ENCODE measurements at places on chromosomes 6 and 20.

DNA sequence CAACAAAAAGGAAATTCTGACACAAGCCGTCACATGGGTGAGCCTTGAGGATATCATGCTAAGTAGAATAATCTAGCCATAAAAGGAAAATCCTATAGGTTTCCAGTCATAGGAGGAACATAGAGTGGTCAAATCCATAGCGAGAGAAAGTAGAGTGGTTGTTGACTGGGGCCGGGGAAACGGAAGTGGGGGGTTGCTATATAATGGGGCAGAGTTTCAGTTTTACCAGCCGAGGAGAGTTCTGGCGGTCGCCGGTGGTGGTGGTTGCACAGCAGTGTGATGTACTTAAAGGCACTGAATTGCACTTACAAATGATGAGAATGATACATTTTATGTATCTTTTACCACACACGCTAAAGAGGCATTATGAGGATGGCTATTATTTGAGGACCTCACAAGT lies 4.9 kb downstream of the GPR31 start:
- DNase-seq, result no peak

DNA sequence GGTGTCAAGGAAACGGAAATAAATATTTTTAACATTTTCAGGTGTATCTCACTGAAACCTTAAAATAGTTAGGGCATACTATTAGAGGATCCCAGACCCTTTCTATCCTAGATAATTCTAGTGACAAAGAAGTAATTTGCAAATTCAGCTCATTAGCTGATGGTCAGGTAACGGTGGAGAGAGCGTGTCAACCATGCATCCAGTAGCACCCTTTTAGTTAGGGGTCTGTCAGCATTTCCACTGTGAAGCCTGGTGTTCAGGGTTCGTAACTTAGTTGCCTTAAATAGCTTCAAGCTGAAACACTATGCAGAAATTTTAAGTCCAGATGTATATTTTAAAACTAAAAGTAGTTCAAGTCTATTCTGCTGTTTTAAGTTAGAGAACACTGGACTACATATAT lies 48.5 kb upstream of the SUPT3H start:
- no peak for DNase-seq

DNA sequence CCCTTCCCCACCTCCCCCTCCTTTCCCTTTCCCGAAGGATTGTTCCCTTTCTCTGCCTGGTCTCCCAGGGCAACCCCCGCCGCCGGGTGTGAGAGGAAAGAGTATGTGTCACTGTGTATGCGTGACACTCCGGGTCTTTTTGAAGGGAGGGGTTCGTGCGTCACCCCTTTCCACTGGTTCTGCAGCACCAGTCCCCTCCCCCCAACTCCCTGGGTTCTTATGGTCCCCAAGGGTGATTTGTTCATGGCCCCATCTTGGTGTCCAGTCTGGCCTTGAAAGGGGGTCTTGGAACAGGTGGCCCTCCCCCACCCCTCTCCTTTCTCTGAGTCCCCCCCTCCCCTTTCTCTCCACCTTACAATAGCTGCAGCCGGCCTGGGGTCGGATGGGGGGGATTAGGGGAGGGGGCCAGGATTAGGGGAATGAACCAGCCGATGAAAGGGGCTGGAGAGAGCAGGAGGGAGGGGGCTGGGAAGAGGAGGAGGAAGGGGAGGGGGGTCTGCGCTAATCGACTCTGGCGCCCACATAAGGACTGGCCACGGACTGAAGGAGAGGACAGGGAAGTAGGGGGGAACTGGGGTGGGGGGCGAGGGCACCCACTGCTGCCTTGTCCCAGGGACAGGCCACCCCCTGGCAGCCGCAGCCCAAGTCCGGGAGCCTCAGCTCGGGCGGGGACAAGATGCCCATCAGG lies 1.3 kb upstream of the RING1 start:
- DNase-seq, result no peak

DNA sequence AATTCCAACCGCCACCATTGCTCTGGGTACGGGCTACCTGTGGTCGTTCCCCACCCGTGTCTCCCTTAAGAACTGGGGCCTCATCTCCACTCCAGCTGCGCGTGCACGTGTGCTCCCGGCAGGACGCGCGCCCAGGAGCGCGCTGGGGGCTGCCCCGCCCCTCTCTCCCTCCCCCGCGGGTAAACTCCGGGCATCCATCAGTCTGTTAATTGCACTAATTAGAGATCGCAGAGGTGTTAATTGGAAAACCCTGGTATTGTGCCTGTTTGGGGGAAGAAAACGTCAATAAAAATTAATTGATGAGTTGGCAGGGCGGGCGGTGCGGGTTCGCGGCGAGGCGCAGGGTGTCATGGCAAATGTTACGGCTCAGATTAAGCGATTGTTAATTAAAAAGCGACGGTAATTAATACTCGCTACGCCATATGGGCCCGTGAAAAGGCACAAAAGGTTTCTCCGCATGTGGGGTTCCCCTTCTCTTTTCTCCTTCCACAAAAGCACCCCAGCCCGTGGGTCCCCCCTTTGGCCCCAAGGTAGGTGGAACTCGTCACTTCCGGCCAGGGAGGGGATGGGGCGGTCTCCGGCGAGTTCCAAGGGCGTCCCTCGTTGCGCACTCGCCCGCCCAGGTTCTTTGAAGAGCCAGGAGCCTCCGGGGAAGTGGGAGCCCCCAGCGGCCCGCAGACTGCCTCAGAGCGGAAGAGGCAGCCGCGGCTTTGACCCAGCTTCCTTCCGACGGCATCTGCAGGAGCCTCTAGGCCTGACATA lies 14.4 kb downstream of the FOXP4 start:
- DNase-seq, result peak; percentile 93

GRCh38 chr6:79040083-79040482 lies 38.0 kb downstream of the PHIP start:
- peak; percentile 37 for DNase-seq

- DNase-seq, result no peak
Measured at GRCh38 chr20:53080969-53081871, 109.1 kb downstream of the TSHZ2 start.

- no peak for DNase-seq
Measured at GRCh38 chr6:136007345-136007744, 155.8 kb downstream of the PDE7B start.

DNA sequence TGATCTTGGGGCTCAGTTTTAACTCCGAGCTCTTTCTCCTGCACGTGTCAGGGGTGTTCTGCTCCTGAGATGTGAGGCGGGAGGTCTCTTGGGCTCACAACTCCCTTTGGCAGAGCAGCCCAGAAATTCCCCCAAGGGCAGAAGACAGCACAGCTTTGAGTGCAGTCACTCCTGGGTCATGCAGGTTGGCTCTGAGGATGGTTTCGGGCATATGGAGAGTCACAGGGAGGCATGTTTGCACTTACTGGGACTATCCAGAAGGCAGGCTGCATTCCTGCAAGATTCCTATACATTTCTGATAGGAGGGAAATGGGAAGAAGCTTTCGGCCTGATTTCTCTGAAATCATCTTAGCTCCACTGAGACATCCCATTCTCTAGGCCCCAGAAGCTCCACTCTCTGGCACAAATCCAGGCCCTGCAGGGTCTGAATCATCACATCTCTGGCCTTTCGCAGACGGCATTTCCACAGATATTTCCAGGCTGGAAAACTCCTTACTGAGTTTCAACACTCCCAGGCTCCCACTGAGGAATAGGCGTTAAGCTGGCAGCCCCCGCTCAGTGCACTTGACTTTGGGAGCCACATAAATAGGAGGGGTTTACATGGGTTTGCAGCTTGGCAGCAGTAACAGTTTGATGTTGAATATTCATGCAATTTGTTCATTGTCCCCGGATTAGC lies 39.7 kb downstream of the AGPAT4 start:
- DNase-seq, result no peak

GRCh38 chr6:6749702-6750491 lies 161.4 kb downstream of the LY86 start:
- no peak for DNase-seq

GRCh38 chr6:31351033-31351380 lies 6.0 kb downstream of the HLA-B start:
- no peak for DNase-seq

- no peak for DNase-seq
Measured at GRCh38 chr6:11947575-11947974, 64.5 kb upstream of the HIVEP1 start.

GRCh38 chr6:158697811-158698210 lies 48.0 kb downstream of the SYTL3 start:
- no peak for DNase-seq

GRCh38 chr6:24394780-24395437 lies 7.8 kb upstream of the MRS2 start:
- no peak for DNase-seq

DNA sequence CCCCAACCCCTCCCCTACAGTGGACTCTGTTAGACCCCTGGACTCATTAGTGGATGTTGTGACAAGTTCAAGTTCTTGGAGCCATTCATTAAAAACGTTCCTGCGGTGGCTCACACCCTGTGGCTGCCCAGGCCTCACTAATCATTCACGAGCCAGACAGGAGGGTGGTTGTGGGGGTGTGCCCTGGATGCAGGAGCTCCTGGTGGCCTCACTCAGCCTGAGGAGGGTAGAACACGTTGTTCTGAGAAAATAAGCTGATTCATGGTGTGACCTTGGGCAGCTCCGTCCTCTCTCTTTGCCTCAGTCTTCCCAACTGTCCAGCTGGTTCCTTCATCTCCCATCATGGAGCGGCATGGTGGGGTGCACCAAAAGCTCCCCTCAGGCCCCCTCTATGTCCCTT lies 16.7 kb downstream of the SLC13A3 start:
- no peak for DNase-seq

GRCh38 chr6:144305985-144306384 lies 20.9 kb downstream of the UTRN start:
- DNase-seq, result peak; percentile 36

GRCh38 chr20:39986173-39986904 lies 702.7 kb downstream of the MAFB start:
- DNase-seq, result no peak

- peak; percentile 35 for DNase-seq
Measured at GRCh38 chr6:150600010-150600300, 270 bp downstream of the PLEKHG1 start.

GRCh38 chr6:14231071-14231483 lies 113.5 kb downstream of the CD83 start:
- no peak for DNase-seq

- no peak for DNase-seq
Measured at GRCh38 chr6:132107896-132108295, 156.7 kb upstream of the CCN2 start.

DNA sequence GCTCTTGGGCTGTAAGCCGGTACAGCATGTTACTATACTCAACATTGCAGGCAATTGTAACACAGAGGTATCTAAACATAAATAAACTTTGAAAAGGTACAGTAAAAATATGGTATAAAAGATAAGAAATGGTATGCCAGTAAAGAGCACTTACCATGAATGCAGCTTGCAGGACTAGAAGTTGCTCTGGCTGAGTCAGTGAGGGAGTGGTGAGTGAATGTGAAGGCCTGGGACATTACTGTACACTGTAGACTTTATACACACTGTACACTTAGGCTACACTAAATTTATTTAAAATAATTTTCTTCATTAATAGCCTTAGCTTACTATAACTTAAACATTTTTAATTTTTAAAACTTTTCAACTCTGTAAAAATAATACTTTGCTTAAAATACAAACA lies 37.8 kb upstream of the ANKEF1 start:
- DNase-seq, result no peak

DNA sequence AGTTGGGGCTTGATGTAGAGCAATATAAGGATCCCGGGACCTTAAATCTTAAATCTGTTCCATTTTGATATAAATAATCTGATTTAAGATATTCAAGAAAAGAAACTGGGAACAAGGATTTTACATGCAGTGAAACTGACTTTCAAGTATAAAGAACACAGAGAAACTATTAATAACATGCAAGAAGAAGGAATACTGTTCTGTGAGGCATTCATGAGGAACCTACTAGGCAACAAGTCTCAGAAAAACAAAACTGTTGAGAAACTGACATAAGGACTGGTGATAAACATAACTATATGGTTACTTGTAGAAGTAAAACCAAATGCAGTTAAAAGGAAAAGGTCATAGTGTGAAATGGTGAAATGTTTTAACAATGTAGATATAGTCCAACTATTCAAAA lies 15.8 kb downstream of the HDDC2 start:
- DNase-seq, result no peak

DNA sequence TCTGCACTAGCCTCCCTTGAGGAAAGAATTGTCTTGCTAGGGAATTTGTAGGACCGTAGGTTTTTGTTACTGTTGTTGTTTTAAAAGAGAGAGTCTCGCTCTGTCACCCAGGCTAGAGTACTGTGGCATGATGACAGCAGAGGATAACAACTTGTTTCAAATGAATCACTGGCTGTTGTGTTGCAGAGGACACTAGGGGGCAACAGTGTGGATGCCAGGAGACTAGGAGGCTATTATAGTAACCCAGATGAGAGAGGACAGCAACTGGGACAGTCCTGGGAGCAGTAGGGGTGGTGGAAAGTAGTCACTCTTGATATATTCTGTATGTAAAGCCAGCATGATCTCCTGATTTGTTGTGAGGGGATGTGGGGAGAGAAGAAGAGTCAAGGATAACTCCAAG lies 41.8 kb upstream of the LAMA4 start:
- no peak for DNase-seq

DNA sequence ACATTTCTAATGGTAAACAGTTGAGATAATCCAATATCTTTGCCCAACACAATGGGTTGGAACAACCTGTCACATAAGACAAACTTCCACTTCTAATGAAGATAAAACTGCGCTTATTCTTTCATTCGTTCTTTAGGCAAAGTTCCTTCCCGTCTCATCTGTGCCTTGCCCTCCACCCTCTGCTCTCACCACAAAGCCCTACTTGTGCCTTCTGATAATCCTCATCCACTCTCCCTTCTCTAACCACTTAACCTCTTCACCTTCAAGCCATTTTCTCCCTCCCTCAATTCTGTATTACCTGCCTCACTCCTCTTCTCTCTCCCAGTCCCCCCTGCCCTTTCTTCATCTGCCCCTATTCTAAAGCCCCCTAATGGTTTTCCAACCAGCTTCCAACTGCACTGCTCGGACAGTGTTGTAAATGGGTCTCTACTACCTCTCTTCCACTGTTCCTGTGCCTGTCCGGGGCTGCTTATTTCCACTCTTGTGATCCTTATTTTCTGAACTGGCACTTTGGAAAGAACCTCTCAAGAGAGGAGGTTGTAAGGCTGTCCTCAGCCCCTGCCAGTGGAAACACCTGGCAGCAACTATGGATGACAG lies 62.9 kb upstream of the MYB start:
- DNase-seq, result no peak

GRCh38 chr6:91926827-91927226 lies 1340.0 kb upstream of the MAP3K7 start:
- no peak for DNase-seq

- no peak for DNase-seq
Measured at GRCh38 chr6:130890521-130890971, 63.3 kb downstream of the SMLR1 start.

GRCh38 chr20:58160451-58161061 lies 67.9 kb downstream of the ANKRD60 start:
- DNase-seq, result no peak

- DNase-seq, result no peak
Measured at GRCh38 chr6:23952245-23952644, 173.8 kb upstream of the NRSN1 start.

- no peak for DNase-seq
Measured at GRCh38 chr6:101777646-101778045, 384.1 kb downstream of the GRIK2 start.
